Activated T-helper 1 cell treated with anti-CD3 and anti-CD28 coated beads, Interleukin-12 subunit alpha, Interleukin-12 subunit beta, Interleukin-2, Interleukin-4 antibody, amounts not matched to agents 30 ng/mL and 10 ng/mL and 1 ng/mL, durations not matched to agents 14 hours and 24 hours and 36 hours (primary cell): ENCODE measurements at places on chromosomes 12 and 14. TPM values are rescaled to one million over a fixed set of nuclear protein-coding genes. Genes with fewer than 3 reads are reported as not detected.

- DNase-seq: no peak
Measured at GRCh38 chr14:61233436-61233956, 47.6 kb downstream of the TMEM30B start.

GRCh38 chr12:1544996-1545700 is 49.2 kb downstream of the FBXL14 start:
- DNase-seq: no peak

GRCh38 chr12:30439201-30439600 is 256.5 kb downstream of the IPO8 start:
- DNase-seq: no peak

DNA sequence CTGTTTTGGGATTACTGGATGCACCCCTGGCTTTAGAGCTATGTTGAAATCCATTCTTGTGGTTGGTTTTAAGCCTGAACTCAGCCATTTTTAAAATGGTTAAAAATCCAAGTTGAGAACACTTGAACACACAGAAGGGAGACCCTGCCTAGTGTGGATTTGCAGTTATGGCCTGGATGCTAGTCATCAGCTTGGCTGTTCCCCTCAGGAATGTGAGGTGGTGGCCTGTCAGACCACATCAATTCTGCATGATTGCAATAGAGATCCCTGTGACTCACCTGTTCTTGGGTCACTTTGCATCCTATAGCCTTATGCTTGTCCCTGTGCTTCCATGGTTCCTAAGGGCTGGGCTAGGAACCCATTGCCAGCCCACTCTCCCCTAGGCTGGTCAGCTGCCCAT is 454.1 kb downstream of the ATP23 start:
- no peak for DNase-seq

GRCh38 chr12:84986586-84986985 is 49.5 kb downstream of the TSPAN19 start:
- DNase-seq: no peak

DNA sequence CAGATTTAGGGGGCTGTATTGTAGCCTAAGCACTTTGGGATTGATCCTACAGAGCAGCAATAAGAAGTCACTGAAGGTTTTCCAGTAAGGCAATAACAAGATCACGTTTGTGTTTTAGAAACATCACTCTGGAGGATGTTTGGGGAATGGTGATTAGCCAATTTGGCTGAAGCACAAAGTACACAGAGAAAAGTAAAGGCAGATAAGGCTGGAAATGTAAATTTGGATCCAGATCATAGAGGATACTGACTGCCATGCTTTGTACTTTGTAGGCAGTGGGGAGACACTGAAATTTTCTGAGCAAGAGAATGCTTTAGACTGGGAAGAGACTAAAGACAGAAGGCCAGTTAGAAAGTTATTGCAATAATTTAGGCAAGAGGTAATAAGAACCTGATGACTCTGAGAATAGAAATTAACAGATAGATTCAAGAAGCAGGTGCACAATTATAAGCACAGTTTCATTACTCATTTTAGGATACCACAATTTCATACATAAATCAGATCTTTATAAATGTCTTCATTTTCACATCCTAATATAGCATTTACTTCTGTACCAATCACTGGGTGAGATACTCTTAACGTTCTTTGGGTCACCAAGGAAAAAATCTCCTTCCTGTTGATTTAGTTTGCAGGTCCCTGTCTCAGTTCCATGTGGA is 314.5 kb upstream of the GARIN6 start:
- DNase-seq: no peak

DNA sequence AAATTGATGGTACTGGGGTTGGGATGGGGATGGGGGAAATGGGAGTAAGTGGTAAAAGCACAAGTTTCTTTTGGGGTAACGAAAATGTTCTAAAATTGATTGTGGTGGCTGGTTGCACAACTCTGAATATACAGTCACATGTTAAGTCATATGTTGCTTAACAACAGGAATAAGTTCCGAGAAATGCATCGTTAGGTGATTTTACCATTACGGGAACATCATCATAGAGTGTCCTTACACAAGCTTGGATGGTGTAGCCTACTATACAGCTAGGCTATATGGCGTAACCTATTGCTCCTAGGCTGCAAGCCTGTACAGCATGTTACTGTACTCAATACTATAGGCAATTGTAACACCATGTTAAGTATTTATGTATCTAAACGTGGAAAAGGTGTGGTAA is 31.0 kb downstream of the ITGA7 start:
- DNase-seq: no peak

DNA sequence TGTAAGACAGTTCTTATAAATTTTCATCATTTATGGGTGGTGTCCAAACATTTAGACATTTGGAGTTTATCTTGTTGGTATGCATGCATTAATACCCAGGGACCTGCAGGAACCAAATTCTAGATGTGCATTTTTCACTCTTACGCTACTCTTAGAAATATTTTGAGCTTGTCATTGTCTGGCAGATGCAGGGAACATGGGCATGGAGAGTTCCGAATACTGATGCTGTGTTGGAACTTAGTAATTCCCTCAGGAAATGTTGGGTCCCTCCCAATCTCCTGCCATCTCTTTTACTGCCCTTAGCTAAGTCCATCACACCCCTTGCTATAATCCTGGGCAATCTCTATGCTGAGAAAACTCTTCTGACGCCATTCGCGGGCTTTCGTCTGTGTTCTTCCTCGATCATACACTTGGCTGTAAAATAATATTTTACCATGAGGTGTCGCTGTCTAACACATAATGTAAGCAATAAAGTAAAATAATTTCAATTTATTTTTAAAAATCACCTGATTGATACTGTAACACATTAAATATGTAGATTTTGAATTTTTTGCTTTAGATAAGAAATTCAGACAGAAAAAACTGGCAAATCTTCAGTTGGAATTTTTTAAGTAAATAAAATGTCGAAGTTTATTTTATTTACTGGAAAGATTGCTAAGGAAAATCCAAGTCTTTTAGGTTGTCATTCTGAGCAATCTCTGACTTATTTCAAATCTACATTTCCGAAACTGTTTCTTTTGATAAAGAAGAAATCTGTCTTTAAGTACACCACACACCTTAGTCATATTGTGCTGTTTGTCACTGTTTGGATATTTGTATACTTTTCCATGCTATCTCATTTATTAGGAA is 304.1 kb upstream of the SSTR1 start:
- DNase-seq: no peak

DNA sequence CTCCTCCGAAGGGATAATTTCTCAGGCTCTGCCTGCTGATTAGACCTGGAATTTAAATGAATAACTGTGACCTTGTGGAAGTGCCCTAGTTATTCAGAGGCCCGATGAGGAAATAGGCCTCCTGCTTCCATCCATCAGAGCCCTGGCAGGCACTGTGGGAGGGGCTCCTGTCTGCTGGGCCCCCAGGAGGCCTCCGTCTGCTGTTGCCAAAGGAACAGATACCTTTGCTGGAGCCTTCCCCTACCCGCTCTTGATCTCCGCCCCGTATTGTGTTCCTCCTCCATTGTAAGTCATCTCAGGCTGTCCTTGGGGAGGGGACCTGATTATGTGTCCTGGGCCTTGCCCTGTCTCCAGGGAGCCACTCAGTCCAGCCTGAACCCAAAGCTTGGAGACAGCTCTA is 112.3 kb downstream of the NRXN3 start:
- no peak for DNase-seq

GRCh38 chr14:32932914-32933628 is 5.6 kb upstream of the NPAS3 start:
- no peak for DNase-seq

DNA sequence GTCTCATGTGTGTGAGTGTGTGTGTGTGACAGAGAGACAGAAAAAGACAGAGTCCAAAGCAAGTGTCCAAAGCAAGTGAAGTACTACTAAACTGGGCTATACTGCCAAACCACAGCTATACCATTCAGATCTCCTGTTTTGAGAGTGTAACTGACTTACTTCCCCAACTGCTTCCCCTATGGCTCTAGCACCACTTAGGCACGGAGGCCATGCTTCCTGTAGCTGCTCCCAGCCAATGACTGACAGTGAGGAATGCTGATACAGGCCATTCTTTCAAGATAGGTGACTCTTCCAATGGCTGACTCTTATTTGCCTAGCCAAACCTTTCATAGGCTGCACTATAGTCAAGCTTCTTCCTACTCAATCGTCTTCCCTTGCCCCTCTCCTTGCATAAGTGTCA is 393.2 kb downstream of the BCAT1 start:
- DNase-seq: no peak

- DNase-seq: no peak
Measured at GRCh38 chr14:95052016-95052585, 105.2 kb downstream of the DICER1 start.

GRCh38 chr12:49643961-49644619 is 20.7 kb downstream of the PRPF40B start:
- DNase-seq: no peak

- DNase-seq: no peak
Measured at GRCh38 chr14:56751471-56751870, 58.8 kb downstream of the OTX2 start.

DNA sequence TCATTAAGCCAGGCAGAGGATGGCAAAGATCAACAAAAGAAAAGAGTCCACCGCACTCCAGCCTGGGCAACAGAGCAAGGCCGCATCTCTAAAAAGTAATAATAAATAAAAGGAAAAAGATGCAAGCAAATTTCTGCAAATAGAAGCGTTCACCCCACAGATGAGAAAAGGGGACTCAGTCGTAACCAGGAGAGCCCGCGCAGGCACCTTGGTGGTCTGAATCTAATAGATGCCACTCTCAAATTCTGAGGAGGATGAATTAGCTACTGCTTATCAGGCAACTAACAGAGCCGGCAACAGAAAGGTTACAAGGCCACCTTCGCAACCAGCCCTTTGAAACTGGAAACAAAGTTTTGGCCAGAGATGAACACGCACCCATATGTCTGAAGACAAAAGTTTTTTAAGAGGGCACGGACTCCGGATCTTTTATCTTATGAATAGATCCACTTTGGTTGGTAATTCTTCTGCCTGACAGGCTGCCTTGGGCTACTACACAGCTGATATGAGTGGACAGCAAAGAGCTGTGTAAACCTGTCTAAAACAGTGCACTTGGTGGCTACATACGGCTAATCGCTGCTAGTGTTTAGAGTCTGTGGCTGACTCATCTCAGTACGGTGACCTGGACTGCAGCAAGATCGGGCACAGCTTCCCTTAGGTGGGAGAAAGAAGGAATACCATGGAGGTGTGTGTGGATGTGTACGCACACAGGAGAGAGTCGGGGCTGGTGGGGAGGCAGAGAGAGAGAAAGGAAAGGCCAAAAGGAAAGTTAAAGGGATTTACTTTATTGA is 32.9 kb upstream of the TTC7B start:
- no peak for DNase-seq

GRCh38 chr14:102297436-102298170 is 7.4 kb downstream of the MOK start:
- DNase-seq: no peak

GRCh38 chr12:67810166-67810565 is 161.6 kb downstream of the DYRK2 start:
- no peak for DNase-seq

GRCh38 chr14:81686512-81686911 is 152.9 kb upstream of the SEL1L start:
- DNase-seq: no peak

DNA sequence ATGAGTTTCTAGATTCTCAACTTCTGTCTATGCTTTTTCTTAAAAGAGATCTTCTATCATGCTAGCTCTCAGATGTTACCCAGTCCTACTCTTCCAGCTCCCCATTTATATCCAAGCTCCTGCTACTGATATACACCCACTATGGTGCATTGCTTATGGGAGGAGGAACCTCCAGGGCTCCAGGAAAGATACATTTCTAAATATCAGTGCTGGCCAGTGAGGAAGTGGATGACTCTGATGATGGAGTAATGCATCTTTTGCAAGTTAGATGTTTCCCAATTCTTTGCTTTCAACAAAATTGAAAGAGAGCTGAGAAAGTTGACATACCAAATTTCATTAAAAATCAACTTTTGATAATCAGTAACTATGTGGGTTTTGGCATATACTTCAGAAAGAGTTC is 105.7 kb upstream of the RESF1 start:
- DNase-seq: no peak

GRCh38 chr14:101757839-101758211 is 3.7 kb upstream of the PPP2R5C start:
- no peak for DNase-seq

- DNase-seq: peak; percentile 40
Measured at GRCh38 chr14:68977718-68978171, 1.4 kb downstream of the ACTN1 start.

- DNase-seq: no peak
Measured at GRCh38 chr14:90373887-90374286, 22.9 kb upstream of the CALM1 start.

DNA sequence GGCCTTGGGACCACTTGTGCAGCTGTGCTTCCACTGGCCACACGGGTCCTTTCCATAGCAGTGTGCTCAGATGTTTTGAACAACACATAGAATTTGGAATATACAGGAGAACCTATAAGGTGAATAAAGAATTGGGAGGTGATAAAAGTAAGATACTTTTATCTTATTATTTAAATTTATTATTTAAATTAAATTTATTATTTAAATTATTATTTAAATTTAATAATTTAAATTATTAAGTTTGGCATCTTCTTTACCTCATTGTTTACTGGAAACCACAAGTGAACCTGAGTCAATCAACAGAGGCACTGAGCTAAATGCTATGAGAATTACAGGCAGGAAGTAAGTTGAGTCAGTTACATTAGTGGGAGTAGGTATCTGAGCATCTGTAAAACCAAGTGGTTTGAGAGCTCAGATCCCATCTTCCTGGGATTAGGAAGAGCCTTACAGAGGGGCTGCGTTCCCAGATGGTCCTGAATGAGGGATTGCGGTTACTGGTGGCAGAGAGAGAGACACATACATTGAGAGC is 103.1 kb downstream of the ESR2 start:
- no peak for DNase-seq

GRCh38 chr12:53200107-53200457 is 7.0 kb downstream of the ITGB7 start:
- DNase-seq: no peak

GRCh38 chr12:115840159-115840558 is 437.3 kb downstream of the MED13L start:
- DNase-seq: no peak

DNA sequence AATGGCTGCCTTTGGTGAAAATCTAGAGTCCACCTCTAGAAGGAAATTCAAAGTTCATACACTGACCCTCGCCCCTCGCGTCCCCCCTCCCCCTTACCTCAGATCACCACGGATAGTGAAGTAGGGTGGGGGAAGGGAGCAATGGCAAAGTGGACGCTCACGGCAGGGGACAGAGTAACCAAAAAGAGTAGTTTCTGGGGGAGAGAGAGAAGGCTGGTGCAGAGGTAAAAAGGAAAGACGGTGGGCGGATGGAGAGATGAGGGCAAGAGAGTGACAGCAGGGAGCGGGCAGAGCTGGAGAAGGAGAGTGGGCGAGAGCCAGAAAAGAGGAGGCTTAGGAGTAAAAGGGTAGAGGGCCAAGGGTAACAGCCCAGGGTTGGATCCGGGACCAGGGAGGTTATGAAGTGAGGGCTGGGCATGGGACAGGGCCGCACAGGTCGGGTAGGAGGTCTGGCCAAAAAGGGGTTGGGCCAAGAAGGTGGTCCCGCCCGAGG is 423 bp downstream of the ALDH6A1 start:
- DNase-seq: no peak

The NANOG gene
- not detected in 2 replicates for total RNA-seq

The DCN gene
- total RNA-seq: not detected in 2 replicates

The NDRG2 gene
- total RNA-seq: 1.5 and 1.6 TPM in 2 replicates

The BHLHE41 gene
- not detected in 2 replicates for total RNA-seq

The KRT82 gene
- total RNA-seq: not detected in 2 replicates

The GLI1 gene
- 1.5 and 2.5 TPM in 2 replicates for total RNA-seq

The ZDHHC22 gene
- total RNA-seq: not detected in 2 replicates
